ENCODE measurements at places on chromosomes 7 and 10. TPM values are rescaled to one million over a fixed set of nuclear protein-coding genes. Genes with fewer than 3 reads are reported as not detected.

The KEL gene
- total RNA-seq: 1.2 TPM

The OGDHL gene
- 0.58 TPM for total RNA-seq

The BLNK gene
- total RNA-seq: not detected

The UCMA gene
- total RNA-seq: not detected

The TBX20 gene
- not detected for total RNA-seq

The ELMO1 gene
- total RNA-seq: 30.6 TPM

The SKIDA1 gene
- 0.83 TPM for total RNA-seq

The PNLIPRP3 gene
- total RNA-seq: not detected

The FAM25G gene
- not detected for total RNA-seq

The ST7 gene
- 22.6 TPM for total RNA-seq

The PIP gene
- total RNA-seq: not detected

The MCM10 gene
- 28.7 TPM for total RNA-seq

The ASAH2 gene
- 3.4 TPM for total RNA-seq

The GGCT gene
- total RNA-seq: 44.3 TPM

DNA sequence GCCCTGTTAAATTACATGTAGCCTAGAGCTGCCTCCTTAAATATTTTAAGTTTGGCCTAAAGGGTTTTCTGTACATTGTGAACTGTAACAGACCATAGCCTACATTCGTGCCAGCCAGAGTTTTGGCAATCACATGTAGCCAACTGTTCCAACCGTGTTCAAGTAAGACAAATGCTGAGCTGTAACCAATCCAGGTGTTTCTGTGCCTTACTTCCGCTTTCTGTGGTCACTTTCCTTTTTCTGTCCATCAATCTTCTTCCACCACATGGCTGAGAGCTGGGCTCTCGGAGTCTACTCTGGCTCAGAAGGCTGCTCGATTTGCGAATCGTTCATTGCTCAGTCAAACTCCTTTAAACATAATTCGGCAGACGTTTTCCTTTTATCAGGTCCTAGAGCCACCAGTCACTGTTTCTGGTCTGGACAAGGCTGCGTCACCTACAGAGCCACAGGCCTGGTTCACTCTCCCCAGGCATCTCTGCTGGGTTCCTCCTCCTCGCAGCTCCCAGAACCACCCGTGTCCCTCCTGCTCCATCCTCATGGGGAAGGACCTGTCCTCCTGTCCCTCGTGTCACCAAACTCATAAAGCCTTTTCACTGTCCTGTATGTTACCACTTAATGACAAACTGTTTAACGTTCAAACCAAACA is 158.0 kb upstream of the RHEB start:
- DNase-seq: no peak

- no peak for DNase-seq
Measured at GRCh38 chr7:98569691-98570337, 47.3 kb upstream of the NPTX2 start.

DNA sequence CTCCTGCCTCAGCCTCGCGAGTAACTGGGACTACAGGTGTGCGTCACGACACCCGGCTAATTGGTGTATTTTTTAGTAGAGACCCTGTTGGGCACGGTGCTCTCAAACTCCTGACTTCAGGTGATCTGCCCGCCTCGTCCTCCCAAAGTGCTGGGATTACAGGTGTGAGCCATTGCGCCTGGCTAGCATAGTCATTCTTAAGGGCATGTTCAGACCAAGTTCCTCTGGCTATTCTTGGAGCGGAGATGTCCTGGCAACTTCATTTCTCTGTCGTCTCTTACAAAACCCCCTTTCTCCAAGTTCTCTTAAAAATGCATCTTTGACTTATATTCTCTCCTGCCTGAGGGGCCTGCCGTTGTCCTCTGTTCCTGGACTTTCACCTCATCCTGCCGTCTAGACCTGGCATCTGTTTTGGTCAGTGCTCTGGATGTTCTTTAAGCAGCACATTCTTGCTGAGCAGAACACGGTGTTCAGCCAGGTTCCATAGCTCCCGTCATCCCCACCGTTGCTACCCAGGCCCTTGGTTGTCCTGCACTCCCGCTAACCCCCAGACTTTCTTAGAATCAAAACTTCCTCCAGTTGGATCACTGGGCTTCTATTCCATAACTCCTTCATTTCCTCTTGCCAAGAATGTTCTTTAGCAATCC is 509.9 kb upstream of the GALNT17 start:
- no peak for DNase-seq

- DNase-seq: no peak
Measured at GRCh38 chr10:18099415-18099814, 40.8 kb upstream of the CACNB2 start.

DNA sequence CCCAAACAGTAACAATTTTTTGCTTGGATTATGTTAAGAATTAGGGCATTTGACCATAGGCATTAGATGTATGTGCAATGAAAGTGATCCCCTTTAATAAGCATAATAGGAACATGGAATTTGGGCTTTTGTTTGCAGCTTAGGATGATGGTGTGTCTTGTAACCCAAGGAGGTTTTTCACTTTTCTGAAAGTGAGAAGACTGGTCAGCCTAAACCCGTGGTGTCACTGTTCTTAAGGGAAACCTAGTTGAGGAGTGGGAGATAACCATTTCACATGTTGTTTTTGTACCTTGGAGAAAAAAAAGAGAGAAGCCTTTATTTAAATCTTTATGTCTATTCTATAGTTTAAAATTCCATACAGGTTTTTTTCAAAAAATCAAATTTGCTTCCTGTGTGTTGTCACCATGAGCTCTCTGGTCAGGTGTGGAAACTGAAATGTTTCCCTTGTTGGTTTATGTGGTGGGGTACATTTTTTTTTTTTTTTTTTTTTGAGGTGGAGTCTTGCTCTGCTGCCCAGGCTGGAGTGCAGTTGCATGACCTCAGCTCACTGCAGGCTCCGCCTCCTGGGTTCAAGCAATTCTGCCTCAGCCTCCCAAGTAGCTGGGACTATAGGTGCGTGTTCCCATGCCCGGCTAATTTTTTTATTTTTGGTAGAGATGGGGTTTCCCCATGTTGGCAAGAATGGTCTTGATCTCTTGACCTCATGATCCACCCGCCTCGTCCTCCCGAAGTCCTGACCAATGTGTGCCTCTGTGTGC is 7.7 kb downstream of the CCM2 start:
- no peak for DNase-seq

- peak; percentile 38 for DNase-seq
Measured at GRCh38 chr10:70132098-70133029, at the start of gene AIFM2. Gene AIFM2, minus strand, starts transcription at chr10:70132825. Its CDS starts 8,741 bp downstream, at chr10:70124084.

DNA sequence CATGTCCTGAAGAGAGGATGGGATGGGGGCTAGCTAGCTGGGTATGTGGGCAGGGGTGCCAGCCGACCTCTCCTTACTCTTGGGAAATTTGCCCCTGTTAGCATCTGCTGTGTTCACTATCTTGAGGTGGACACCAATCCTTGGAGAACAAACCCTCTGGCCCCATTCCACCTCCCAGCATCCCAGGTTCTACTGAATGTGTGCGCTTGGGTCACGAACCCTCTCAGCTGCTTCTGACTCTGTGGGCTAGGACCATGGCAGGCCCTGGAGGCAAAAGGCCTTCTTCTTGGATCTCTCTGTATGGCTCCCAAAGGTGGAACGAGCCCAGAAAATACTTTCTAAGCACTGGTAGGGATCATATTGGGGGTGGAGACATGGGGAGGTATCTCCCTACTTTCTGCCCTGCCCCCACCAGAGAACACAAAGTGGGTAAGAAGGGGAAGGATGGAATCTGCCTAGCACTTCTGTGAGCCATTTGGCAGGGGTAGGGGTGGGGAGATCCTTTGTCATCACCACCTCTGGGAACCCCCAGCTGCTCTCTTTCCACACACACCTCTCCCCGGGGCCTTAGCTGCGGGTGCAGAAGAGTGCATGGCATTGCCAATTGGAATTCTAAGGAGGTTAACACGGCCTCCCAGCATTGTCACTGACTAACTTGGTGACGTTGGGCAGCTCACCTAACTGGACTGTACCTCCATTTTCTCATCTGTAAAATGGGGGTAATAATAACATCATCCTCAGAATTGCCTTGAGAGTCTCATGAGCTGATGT is 7.7 kb downstream of the UNC5B start:
- no peak for DNase-seq

GRCh38 chr10:36469585-36469984 is 655.8 kb upstream of the ANKRD30A start:
- DNase-seq: no peak

DNA sequence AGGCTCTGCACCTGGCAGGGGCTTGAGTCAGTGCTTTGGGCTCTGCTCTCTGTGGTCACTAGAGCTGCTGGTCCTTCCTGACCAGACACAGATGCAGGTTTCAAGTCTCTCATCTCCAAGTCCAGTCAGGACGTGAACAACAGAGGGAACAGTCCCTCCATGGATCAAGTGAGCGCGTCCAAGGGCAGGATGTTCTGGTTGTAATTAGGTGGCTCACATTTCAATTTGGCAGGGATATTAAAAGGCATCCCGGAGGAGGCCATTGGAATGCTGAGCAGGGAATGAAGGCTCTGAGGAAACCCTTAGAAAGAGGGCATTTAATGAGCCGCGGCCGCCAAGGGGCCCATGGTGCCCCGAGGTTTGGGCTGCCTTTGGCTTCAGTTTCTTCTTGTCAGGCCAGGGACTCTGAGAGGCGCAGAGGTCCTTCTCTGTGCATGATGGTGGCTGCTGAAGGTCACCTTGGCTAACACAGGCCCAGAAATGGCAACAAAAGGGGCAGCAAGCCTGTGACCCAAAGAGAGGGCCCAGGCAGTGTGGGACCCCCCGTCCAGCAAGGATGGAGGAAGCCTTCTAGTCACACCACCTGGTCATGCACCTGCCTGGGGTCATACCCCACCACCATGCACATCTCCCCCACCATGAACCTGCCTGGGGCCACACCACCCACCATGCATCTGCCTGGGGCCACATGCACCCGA is 30.7 kb upstream of the INPP5A start:
- no peak for DNase-seq

DNA sequence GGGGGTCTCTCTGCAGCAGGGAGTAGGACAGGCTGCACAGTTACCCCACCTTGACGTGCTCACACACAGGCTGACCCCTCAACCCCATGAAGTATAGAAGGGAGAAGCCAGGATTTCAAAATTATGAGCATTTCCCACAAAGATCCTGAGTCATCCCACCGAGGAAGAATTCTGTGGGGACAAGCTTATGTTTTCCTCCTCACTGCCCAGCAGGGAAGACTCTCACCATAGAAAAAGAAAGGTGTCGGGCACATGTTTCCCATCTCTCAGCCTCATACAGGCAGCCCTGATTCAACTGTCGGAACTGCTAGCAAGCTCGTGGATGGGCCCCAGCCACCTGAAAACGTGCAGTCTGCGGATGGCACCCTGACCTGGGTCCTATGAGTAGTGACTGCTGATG is 499.7 kb upstream of the MKI67 start:
- no peak for DNase-seq

DNA sequence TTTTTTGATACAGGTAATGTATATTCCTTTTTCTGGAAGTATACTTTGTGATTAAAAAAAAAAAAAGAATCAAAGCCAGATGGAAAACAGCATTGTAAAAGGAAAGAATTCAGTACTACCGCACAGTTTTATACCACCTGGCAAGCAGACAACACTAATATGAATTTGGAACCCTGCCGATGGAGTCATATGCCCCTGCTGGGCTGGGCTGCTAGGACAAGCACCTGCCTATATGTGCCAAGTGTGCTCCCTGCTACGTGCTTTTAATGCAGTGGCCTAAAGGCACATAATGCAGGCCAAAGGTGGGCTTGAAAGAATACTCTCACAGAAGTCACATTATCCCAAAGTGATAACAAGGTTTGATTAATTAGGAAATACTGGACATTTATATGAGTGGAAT is 29.8 kb upstream of the WAC start:
- DNase-seq: peak; percentile 46

- no peak for DNase-seq
Measured at GRCh38 chr7:82330706-82331215, 112.8 kb downstream of the CACNA2D1 start.

DNA sequence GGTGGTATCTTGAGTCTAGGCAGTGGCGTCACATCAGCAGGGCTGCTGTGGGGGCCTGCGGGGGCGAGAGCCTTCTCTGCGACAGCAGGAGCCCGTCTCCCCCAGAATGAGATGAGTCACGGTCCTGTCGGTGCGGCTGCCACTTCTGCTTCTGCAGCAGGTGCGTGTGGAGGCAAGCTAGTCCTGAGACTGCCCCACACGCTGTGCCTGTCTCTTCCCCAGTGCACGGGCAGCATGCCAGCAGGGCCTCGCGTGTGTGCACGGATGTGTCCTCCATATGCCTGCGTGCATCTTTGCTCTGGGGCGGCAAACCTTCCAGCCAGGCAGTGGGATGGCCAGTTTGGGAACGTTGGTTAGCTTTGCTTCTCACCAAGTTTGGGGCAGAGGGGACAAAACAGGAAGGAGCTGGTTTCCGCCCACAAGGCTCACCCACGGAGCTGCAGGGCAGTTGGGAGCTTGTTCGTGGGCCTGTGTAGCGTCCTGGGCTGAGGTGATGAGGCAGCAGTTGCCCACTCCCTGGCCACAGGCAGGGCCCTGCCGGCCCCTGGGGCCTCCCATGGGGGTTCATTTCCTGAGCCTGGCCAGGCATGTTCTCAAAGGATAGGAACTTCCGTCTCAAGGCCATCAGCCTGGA is 60.8 kb upstream of the PPIF start:
- DNase-seq: peak; percentile 76

DNA sequence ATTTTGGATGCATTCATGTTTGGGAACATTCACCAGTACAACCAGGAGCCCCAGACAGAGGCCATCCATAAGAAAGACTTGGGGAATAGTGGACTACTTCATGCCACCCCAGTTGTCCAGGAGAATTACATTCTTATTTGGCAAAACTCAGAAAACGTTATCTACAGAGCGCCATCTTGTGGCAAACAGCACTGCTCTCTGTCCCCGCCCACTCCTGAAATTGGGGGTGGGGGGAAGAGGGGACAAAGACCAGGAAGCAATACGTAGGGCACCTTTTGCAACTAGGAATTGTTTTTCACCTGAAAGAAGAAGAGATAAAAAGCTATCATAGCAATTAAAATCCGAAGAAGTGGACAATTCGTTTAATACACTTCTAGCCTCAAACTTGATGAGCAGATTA is 134.6 kb upstream of the MGMT start:
- DNase-seq: peak; percentile 62

DNA sequence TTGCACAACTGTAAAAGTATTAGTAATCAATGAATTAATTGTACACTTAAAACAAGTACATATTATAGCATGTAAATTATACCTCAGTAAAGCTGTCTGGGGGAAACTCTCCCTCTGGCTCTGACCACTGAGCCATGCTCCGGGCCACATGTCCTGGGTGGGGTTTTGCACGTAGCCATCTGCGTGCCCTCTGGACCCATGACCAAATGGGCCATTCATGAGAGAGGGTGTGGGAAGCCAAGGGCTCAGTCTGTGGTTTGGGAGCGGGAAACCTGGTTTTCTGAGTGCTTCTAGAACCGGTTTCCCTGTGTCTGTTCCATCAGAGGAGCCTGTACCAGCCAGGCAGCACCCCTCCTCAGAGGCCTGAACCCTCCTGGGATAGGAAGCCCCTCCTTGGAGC is 143.2 kb downstream of the SH3PXD2A start:
- DNase-seq: no peak

DNA sequence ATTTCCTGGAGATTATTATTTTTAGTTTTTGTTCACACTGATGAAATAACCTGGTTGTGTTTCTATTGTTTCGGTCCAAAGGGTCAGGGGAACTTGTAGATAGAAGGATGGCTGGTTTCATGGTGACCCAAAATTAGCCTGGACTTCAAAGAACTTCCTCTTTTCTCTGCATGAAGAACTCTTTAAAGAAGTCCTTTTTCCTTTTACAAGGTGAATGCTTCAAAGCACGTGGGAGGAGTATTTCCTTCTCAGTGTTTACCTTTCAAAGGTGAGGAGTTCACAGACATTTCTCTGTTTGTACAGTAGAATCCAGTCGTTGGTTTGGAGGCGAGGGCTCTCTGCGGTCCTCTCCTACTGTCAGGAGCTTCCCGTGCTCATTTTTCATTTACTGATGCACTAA is 561.7 kb downstream of the GATA3 start:
- no peak for DNase-seq

Data from endothelial cell of umbilical vein (primary cell).